Endothelial cell of umbilical vein (primary cell): ENCODE measurements at places on chromosomes 7 and 10.

GRCh38 chr10:75617485-75618155, 186.2 kb downstream of the LRMDA start:
- no peak for DNase-seq

GRCh38 chr10:101780187-101780817, 2.9 kb downstream of the NPM3 start:
- DNase-seq: no peak

- no peak for DNase-seq
These were observed 45.7 kb downstream of the COL28A1 start for GRCh38 chr7:7490003-7490402.

DNA sequence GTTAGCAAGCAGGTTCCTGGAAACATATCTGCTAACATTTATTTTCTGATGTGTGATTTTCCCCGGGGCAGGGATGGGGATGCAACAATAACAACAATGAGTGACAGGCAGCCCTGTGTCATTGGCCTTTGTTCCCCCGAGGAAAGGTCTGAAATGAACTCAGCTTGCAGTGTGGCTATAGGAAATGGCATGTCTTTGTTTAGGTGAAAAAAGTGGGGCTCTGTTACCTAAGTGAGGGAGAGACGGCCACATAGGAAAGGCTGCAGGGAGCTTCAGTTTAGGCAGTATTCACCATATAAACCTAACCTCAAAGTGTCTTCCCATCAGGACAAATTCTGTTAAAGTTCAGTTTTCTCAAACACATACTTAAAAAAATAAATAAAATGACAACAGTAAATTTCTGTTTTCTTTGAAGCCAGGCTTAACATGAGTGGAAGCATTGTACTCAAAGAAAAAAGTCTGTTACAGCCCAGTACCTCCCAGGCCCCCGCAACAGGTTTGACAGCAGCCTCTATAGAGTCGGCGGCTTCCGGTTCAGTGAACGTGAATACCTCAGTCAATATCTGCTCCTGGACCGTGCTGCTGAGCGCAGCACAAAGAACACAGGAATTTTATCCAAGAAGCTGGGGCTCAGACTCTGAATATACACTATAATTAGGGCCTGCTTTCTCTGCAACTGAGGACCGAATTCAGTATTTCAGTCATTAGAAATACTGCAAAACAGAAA, 168.3 kb downstream of the GLI3 start:
- no peak for DNase-seq

GRCh38 chr10:51955696-51956095, 256.3 kb upstream of the CSTF2T start:
- DNase-seq: no peak

DNA sequence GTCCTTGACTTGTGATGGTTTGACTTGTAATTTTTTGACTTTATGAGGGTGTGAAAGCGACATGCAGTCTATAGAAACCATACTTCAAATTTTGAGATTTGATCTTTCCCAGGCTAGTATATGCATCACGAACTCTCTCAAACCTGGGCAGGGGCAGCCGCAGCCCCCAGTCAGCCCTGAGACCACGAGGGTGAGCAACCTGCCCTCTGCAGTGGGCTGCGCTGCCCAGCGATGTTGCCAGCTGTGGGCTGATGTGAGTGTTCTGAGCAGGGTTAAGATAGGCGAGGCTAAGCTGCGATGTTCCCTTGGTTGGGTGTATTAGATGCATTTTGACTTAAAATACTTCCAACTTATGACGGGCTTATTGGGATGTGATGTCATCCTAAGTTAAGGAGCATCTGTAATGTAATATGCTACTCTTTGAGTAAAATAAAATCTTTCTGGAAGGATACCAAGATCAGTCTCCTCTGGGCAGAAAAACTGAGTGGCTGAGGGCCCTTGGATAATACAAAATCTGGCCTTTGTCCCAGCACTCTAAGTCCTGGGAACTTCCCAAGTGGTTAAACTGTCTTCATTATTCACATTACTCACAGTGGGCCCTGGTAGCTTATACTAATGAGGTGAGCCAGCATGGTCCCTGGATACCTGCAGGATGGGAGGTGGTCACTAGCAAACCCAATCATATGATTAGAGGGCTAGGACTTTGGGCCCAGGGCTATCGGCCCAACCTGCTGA, 28.4 kb upstream of the CNPY1 start:
- no peak for DNase-seq

DNA sequence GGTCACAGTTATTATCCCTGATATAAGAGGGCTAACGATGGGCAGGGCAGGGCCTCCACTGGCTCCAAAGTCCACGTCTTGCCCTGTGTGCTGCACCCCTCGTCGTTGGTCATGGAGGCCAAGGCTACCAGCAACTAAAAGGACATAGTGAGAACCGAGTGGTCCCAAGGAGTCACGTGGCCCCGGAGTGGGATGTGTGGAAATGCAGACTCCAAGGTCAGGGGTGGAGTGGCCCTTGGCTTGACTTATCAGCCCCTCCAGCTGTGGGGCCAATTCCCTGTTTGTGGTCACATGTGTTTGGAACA, 30.7 kb downstream of the BTBD16 start:
- no peak for DNase-seq

- DNase-seq: no peak
These were observed 77.5 kb upstream of the YAE1 start for GRCh38 chr7:39488467-39489393.

- peak; percentile 56 for DNase-seq
These were observed 58.4 kb upstream of the ZNRF2 start for GRCh38 chr7:30225863-30226613.

DNA sequence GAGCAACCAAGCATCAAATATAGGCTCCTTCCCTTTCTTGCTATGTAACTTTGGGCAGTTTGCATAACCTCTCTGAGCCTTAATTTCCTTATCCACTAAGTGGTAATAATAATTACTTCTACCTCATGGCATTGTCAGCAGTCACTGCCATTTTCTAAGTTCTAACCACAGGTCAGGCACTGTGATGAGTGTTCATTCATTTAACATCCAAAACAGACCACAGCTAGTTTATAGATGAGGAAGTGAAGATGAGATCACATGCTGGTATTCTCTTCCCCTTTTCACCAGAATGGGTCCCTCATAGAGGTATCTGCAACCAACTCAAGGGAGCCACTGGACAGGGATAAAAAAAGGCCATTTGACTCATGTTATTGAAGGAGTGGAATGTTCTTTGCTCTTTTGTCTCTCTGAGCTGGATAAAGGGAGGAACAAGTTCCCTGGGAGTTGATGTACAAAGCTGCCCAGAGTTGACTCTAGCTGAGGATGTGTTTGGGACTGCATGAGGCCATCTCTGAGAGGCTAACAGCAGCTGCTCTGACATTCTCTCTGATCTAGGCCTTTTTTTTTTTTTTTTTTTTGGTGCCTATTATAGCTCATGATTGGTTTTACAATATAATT, 65.0 kb downstream of the DNAJC12 start:
- DNase-seq: no peak

DNA sequence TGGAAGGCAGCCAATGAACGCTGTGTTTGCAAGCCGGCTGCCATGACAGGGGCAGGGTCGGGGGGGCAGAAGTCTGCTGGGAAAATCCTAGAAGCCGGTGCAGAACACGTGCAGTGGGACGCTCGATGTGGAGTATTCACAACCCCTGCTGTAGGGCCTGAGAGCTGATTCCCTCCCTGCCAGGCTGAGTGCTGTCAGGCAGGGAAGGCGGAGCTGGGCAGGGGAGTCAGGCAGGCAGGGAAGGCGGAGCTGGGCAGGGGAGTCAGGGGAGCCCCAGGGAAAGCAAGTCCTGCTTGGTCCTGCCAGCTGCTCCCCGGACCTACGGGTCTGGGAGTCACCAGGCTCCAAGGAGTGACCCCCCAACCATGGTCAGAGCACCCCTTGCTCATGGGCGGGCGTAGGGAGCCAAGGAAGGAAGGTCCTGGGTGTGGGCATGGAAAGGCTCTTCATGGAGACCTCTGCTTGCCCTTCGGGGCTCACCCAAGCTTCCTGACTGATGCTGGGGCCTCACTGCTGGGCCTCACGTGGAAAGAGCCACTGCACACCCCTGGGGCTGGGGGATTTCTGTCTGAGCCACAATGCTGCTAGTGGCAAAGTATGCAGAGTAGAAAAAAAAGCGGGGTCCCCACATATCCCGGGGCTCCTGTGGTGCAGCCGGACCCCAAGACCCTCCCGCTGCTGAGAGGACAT, 4.2 kb downstream of the CNPY1 start:
- no peak for DNase-seq

GRCh38 chr10:98252464-98252863, 15.5 kb downstream of the LOXL4 start:
- DNase-seq: no peak

- DNase-seq: no peak
These were observed 165.8 kb upstream of the DGKB start for GRCh38 chr7:15068324-15068723.

DNA sequence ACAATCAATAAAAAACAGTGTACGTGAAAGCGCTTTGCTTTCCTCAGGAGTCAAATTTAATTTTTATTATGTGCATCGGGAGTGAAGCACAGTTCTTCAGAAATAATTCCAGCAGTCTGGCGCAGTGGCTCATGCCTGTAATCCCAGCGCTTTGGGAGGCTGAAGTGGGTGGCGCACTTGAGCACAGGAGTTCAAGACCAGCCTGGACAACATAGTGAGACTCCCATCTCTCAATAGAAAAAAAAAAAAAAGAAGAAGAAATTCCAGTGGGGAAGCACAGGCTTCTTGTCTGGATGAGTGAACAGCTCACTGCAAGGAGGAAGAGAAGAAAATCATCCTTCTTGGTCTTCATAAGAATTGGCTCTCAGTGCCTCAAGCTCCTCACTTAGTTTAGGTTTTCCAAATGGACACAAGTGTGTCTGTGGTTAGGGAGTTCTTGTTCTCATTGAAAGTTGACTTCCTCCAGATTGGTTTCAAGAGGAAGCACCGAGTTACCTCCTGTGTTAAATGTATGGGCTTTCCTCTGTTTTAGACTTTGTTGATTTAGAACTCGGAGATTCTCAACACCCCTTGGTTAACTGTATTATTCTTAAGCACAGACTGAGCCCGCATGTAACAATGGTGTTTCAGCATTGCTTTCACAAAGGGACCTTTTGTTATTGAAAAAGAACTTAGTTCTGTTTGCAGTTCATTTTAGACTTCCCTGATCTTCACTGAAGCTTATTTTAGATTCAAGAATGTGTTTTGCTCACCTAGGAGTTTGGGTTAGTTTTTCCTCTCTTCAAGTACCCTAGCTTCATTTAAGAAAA, 28.0 kb downstream of the LMTK2 start:
- no peak for DNase-seq

DNA sequence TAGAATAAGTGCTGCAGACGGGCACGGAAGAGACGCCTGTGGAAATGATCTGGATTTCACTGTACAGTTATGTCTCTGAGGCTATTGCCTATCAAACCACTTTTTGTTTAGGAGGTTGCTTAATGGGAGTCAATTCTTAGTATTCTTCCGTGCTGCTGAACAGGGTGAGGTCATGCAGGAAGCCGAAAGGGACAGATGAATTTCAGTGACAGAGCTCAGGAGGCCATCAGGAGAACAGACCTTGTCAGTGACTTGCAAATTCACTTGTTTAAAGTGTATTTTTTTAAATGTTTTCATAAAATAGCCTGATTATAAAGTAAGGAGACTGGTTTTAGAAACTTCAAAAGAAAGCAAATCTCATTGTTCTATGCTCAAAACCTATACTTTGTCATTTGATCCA, 58.9 kb downstream of the XRCC2 start:
- no peak for DNase-seq

DNA sequence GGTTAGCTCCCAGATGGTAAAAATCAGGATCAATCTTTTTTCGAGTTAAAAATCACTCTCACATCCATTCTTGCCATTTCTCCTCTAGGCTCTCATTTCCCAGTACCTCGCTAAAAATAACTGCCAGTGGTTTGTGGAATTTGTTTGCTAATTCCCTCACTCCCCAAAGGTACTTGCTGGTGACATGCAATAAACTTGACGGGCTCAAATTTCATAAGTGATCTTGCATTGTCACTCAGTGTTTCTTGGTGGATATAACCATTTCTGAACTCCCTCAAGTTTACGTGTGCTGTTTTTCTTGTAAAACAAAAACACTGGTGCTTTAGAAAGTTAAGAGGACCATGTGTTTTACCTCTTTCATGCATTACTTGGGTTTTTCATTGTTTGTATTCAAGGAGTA, 399.2 kb upstream of the MKI67 start:
- DNase-seq: no peak

GRCh38 chr10:130026670-130027456, 62.8 kb upstream of the EBF3 start:
- DNase-seq: no peak

DNA sequence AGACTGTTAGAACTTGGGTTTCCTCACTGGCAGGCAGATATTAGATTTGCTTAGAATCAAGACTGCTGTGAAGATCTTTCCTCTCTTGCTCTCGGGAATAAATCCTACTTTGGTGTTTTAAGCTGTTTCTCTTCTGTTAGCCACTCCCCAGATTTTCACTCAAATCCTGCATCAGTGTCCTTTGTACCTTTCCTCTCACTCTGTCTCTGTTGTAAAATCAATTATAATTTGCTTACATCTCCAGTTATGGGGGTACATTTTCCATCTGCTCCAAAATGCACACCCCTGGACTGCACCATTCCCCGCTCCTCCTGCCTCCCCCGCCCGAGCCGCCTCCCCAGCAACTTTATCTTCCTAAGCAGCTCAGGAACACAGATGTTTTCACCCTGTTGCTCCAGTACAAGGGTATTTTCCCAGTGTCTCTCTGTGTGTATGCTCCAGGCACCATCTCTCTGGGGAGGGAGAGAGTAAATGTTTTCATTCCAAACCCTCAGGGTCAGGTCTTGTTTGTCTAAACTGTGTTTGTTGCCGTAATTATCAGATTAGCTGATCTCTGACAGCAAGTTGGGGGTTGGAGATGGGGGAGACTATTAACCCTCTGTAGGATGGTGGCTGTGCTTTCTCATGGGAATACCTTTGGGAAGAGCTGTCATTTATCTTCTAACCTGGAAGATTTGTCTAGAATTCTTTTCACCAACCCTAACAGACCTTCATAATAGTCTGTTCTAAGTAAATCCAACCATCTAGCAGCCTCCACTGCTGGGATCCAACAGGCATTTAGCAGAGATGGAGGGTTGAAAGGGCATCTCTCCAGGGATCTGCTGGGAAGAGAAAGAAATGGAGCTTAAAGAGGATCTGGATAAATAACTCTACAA, 20.4 kb upstream of the GOT1 start:
- DNase-seq: no peak

DNA sequence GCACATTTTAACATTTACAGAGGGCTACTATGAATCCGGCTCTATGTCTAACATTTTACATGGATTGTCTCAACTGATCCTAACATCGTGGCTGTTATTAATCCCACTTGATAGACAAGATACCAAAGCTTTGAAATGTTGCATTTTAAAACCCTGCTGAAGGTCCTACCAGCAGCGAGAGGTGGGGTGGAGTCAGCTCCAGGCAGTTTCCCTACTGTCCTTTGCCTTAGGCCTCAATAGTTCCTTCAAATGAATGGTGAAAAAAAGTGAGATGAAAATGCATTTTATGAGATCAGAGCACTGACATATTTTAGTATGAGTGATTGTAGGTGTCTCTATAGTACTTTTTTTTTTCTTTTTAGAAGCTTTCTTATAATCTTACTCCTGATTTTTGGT, 26.6 kb downstream of the BAIAP2L1 start:
- no peak for DNase-seq
